ENCODE measurements at places on chromosomes 2 and 18. TPM values are rescaled to one million over a fixed set of nuclear protein-coding genes. Genes with fewer than 3 reads are reported as not detected.

GRCh38 chr2:97761192-97761591 is 47.8 kb downstream of the ZAP70 start:
- H3K27ac ChIP-seq, result no peak overlapping the region
- H3K4me3 ChIP-seq, result no peak overlapping the region
- peaks cover 7% of the 10 kb centered on the region for H3K4me1 ChIP-seq

- DNase-seq, result no peak
- no peaks in the 10 kb centered on the region for H3K36me3 ChIP-seq
- H3K4me1 ChIP-seq, result peaks cover 4% of the 10 kb centered on the region
- no peak overlapping the region for H3K27ac ChIP-seq
These were observed 342.6 kb downstream of the NBAS start for GRCh38 chr2:15218423-15219086.

DNA sequence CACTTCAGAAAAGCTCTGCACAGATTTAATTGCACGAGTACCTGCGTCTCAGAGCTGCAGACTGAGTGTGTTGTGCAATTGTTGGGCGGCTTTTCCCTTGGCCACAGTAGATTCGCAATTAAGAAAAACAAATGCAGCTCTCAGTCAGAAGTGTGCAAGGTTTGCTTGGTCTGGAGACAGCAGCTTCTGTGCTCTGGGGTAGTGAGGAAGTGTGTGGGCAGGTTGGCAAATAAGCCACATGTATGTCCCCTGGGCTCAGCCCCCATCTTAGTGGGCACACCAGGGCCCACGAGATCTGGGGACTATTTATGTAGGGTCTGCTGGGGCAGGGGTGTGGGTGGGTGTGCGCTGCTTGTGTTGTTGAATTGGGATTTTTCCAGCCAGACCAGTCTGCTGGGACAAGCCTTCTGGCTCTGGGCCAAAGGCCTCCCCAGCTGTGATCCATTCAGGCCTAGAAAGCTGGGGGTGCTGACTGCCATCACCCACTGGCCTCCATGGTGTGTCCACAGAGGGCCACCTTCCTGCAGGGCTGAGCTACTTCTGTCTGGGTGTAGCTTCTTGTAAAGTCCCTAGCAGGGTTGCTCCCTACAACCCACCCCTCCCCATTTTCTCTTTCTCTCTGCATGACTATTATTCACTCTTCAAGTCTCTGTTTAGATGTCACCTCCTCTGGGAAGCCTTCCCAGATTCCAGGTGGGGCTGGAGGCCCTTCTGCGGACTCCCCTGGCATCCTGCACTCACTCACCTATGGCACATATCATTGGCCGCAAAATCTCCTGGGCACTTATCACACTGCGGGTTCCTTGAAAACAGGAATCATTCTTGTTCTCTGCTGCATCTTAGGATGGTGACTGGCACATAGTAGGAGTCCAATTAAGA is 67.8 kb downstream of the ODC1 start:
- no peak for DNase-seq
- H3K27ac ChIP-seq, result no peak overlapping the region
- H3K27me3 ChIP-seq, result no peaks in the 10 kb centered on the region
- H3K4me1 ChIP-seq, result no peaks in the 10 kb centered on the region
- no peaks in the 10 kb centered on the region for H3K36me3 ChIP-seq

DNA sequence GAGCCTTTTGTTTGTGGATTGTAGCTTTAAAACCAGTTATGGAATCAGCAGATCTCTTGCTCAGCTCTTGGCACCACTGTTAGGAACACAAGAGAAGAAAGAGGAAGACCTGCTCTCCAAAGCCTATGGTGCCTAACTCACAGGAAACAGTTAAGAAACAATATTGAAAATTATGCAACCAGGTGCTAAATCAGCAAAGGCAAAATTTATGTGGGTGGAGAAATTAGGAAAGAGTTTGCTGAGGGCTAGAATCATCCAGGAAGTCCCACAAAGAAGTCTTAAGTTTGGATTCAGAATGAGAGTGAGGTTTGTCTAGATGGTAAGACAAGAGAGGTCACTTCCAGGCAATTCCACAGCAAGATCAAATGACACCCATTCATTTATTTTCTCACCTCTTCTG is 49.4 kb downstream of the AOX1 start:
- DNase-seq, result no peak
- H3K27me3 ChIP-seq, result no peaks in the 10 kb centered on the region
- peaks cover 3% of the 10 kb centered on the region for H3K36me3 ChIP-seq
- H3K27ac ChIP-seq, result no peak overlapping the region
- no peaks in the 10 kb centered on the region for H3K4me1 ChIP-seq

GRCh38 chr18:6449213-6449612 is 34.5 kb upstream of the L3MBTL4 start:
- no peaks in the 10 kb centered on the region for H3K36me3 ChIP-seq
- no peaks in the 10 kb centered on the region for H3K4me1 ChIP-seq
- H3K4me3 ChIP-seq, result no peak overlapping the region

DSC3 gene
- polyA plus RNA-seq, result 103 TPM

C2orf78 gene
- polyA plus RNA-seq, result not detected

FHOD3 gene
- 6.9 TPM for polyA plus RNA-seq
